Stimulated activated CD8-positive, alpha-beta memory T cell treated with anti-CD3 and anti-CD28 coated beads, Interleukin-4, amount 100 ng/mL, for 1 hour (primary cell): ENCODE measurements at places on chromosomes 6 and 20.

DNA sequence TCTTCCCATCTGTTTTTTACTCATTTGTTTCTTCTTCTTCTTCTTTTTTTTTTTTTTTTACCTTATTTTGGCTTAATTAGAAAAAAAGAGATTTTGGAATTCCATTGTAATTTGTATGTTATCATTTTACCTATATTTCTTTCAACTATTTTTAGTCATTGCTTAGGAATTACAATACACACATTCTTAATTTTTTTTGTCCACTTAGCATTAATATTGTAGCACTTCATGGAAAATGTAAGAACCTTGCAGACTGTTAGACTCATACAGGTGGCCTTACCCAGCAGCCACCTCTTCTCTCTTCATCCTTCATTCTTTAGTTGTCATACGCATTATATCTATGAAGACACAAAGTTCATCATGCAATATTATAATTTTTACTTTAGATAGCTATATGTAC lies 5.8 kb upstream of the SLC18B1 start:
- no peak for DNase-seq

GRCh38 chr6:5994234-5994998 lies 12.3 kb downstream of the NRN1 start:
- no peak for DNase-seq

DNA sequence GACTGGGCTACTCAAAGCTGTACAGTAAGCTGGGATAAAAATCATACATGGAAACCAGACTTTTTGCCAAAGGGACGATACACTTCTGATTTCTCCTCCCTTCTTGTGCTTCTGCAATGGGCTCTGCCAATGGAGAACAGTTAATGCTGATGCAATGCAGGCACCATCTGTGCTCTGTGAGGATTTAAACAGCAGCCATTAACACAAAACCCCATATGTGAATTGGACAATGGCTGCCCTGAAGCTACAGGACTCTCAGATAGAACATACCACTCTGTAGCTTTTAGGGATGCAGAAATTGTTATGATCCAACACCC lies 71.9 kb downstream of the GJA10 start:
- DNase-seq: no peak

DNA sequence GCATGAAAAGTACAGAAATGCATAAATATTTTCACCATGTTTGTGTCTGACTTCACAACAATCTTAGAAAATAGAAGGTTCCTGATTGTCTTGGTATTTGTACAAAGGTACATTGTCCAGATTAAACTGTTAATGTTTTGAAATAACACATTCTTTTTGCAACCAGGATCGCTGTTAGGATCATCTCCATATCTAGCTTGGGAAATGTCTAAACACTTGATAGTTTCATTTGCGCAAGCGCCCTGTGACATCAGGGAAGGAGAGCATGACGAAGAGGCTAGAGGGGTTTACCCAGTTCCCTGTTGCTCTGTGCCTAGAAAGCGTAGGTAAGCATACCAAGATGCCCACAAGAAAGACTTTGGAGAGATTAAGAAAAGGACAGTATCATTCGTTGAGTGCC lies 19.4 kb downstream of the ALDH8A1 start:
- no peak for DNase-seq

GRCh38 chr6:111068866-111069234 lies 18.5 kb upstream of the SLC16A10 start:
- DNase-seq: no peak

DNA sequence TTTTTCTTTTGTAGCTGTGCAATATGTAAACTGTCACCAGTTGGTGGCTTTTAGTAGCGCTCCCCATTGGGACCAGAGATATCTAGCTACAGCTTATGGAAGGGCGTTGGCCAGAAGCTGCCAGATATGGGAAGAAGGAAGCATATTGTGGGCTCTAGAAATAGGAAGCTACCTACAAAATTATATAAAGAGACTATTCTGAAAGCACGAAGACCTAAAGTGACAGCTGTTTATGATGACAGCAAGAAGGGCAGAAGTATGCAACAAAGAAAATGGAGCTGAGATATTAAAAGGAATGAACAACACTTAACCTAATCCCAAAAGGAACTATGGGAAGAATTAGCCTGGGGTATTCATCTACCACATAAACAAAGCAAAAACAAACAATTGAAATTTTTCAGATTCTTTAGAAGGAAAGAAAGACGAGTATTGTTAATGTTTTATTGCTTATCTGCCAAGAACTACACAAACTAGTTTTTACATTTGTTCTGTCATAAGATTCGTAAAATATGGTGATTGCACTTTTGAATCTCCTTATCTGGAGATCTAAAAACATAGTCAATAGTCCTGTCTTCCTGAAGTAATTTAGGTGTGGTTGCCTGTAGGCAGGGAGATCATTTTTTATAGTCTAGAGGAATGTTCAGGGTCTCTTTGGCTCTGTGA lies 81.6 kb downstream of the NCOA7 start:
- no peak for DNase-seq

- no peak for DNase-seq
Observed at GRCh38 chr20:49916146-49917002, 1.0 kb upstream of the SPATA2 start.

- DNase-seq: no peak
Observed at GRCh38 chr20:47440857-47441773, 60.6 kb upstream of the NCOA3 start.

DNA sequence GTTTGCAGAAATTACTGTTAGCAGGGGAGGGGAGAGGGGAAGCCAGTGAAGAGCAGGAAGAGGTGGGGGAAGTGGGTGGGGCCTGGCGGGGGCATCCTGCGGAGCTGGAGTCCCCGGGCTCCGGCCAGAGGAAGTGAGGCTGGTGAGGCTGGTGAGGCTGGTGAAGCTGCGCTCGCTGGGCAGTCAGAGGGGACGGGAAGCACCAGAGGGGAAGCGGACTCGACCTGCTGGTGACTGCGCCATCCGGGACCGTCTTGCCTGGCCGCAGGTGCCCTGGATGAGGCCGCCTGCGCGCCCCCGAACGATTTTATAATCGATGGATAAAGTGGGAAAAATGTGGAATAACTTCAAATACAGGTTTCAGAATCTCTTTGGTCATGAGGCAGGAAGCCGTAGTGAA lies 635.3 kb upstream of the MARCKS start:
- no peak for DNase-seq

- no peak for DNase-seq
Observed at GRCh38 chr20:48284837-48285236, 499.6 kb upstream of the SULF2 start.

- no peak for DNase-seq
Observed at GRCh38 chr6:39931607-39932006, 2.7 kb downstream of the MOCS1 start.

DNA sequence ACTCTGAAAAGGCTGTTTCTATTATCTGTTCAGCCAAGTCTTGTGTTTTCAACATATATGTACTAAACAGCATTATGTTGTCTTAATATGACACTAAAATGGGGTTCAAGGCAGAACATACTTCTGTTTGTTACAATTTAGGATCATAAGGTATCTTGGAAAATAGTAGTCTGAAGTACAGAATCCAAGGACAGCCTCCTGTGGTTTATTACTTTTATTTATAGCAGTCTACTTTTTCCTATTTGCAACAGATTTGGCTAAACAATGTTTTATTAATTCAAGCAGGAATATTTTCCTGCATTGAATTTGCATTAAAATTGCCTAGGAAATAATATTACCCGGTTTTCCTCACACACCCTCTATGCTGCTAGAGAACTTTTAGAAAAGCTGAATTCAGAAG lies 67.7 kb downstream of the PLEKHG1 start:
- no peak for DNase-seq

GRCh38 chr6:100463630-100464161 lies 1.0 kb downstream of the SIM1 start:
- DNase-seq: no peak

- DNase-seq: no peak
Observed at GRCh38 chr6:53628354-53629119, 37.0 kb downstream of the KLHL31 start.

GRCh38 chr20:48541581-48542071 lies 286.2 kb downstream of the PREX1 start:
- no peak for DNase-seq

- no peak for DNase-seq
Observed at GRCh38 chr20:52275181-52275691, 83.7 kb upstream of the ZFP64 start.

- no peak for DNase-seq
Observed at GRCh38 chr6:43120944-43121913, 45.1 kb downstream of the PTK7 start.

- DNase-seq: no peak
Observed at GRCh38 chr6:31065556-31065955, 46.8 kb downstream of the C6orf15 start.

DNA sequence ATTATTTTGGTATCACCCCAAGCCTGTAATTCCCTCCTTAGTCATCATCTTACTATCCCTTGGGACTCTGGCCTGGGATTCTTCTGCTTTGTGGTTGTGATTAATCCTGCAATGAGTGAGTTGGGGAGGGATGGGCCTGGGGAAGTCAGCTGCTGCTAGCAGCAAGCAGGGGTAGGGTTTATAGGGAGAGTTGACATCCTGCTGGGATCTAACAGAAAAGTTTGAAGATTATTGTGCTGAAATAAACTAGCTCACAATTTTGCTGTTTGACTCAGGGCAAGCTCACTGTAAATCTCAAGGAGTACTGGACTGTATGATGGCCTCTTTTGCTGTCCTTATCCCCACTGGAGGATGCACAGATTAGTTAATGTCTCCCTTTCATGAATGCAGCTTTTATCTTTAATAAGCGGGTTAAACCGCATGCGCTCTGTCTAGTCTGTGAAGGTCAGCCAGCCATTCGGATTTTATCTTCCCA lies 83.4 kb downstream of the JARID2 start:
- DNase-seq: no peak

DNA sequence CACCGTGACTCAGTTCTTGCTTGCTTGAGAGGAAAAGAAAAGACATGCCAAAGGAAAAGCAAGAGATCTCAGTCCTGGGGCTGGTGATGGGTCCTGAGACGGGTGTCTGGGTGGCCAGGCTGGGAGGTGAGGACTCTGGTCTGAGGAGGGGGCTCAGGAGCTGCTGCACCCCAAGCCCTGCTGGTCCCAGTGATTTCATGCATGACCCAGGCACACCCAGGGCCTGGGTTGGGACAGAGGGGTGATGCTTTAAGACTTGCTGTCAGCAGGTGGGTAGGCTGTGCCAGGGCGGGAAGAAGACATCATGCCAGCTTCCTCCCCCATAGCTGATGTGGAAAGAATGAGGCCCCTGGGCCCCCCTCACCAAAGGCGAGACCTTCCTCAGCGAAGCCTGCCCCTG lies 65.1 kb upstream of the PMEPA1 start:
- DNase-seq: no peak

- no peak for DNase-seq
Observed at GRCh38 chr6:126513198-126513597, 173.3 kb downstream of the CENPW start.

GRCh38 chr20:49888212-49889000 lies 26.9 kb downstream of the SPATA2 start:
- DNase-seq: no peak

GRCh38 chr6:760982-761955 lies 68.3 kb upstream of the EXOC2 start:
- DNase-seq: no peak

DNA sequence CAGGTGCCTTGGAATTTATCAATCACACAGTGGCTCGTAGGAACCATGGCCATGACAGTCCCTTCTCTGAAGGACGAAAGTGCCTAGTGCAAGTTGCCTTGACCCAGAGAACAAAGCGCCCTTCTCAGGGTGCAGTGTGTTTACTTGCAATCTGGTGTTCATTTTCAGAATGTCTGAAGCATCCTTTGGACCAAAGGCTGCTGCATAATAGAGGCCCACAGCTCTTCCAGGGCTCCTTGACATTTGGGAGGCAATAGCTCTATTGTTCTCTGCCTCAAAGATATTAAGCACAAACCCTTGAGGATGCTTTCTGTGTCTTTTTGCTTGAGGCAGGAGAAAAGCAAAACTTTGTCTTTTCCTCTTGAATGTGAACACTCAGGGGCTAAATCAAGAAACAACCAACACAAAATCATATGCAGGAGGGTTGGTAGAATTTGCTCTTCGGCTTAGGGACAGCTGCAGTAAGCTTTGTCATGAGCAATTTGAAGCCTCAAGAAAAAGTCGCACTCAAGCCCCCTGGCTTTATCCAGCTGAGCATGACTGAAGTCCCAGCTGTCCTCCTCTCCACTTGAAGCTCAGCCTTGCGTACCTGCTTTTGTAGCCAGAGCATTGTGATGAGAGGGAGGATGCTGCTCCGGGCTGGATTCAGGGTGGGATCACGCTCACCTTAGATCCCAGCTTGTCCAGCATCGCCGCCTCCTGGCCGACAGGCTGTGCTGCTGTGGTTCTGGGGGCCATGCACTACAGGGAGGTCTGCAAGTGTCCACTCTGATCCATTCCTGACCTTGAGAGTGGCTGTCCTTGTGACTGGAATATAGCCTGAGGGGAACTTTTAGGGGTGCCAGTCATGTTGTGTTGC lies 495.4 kb downstream of the CDH26 start:
- DNase-seq: no peak

DNA sequence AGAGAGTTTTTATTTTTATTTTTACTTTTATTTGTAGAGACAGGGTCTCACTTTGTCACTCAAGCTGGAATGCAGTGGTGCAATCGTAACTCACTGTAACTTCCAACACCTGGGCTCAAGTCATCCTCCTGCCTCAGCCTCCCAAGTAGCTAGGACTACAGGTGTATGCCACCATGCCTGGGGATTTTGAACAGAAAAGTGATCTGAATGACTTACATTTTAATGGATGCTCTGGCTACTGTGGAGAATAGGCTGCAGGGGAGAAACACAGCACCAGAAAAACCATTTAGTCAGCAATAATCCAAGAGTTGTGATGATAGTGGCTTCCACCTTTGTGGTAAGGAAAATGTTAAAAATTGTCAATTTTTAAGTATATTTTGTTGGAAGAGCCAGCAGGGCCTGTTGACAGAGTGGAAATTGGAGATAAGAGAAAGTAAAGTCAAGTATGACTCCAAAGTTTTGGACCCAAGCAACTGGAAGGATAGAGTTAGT lies 106.0 kb upstream of the LOC128125822 start:
- DNase-seq: no peak

DNA sequence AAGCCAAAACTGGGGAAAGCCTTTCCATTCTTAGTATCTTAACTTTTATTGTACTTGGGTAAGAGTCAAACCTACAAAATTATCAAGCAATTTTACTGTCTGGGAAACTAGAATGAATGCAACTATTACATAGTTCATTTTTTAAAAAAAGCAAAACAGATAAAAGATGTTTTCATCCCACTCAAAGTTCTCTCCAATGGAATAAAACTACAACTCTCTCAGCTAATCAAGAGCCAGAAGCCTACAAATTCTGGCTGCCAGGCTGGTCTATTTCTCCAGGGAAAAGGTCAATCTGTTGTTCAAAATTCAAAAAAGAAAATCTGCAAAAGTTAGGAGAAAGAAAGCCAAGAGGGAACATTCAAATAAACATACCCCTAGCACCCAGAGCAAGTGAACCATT lies 56.2 kb downstream of the COL12A1 start:
- no peak for DNase-seq

- no peak for DNase-seq
Observed at GRCh38 chr6:37109714-37110499, 60.0 kb upstream of the PIM1 start.

- no peak for DNase-seq
Observed at GRCh38 chr6:104431096-104431495, 428.6 kb downstream of the HACE1 start.
